ENCODE measurements at places on chromosomes 16 and 17.

DNA sequence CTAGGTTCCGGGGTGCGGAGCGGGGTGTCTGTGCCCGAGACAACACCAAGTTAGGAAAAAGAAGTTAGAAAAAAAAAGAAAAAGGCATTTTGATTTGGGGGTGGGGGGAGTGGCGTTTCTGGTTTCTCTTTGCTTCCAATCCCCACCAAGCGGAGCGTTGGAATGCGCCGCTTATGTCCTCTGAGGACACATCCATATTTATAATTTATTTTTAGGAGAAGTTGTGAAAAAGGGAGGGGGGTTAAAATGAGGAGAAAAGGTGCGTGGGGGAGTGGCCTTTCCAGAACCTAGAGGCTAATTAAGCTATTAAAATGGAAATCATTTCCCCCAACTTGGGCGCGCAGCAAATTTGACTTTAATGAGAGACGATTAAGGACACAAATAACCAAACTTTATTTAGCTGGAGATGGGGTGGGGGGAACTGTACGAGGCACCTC, 232.1 kb downstream of the MRTFB start:
- DNase-seq, result no peak

GRCh38 chr17:78272914-78273258, 41.5 kb downstream of the TMEM235 start:
- no peak for DNase-seq

GRCh38 chr17:55332296-55333041, 67.7 kb downstream of the HLF start:
- DNase-seq, result no peak

DNA sequence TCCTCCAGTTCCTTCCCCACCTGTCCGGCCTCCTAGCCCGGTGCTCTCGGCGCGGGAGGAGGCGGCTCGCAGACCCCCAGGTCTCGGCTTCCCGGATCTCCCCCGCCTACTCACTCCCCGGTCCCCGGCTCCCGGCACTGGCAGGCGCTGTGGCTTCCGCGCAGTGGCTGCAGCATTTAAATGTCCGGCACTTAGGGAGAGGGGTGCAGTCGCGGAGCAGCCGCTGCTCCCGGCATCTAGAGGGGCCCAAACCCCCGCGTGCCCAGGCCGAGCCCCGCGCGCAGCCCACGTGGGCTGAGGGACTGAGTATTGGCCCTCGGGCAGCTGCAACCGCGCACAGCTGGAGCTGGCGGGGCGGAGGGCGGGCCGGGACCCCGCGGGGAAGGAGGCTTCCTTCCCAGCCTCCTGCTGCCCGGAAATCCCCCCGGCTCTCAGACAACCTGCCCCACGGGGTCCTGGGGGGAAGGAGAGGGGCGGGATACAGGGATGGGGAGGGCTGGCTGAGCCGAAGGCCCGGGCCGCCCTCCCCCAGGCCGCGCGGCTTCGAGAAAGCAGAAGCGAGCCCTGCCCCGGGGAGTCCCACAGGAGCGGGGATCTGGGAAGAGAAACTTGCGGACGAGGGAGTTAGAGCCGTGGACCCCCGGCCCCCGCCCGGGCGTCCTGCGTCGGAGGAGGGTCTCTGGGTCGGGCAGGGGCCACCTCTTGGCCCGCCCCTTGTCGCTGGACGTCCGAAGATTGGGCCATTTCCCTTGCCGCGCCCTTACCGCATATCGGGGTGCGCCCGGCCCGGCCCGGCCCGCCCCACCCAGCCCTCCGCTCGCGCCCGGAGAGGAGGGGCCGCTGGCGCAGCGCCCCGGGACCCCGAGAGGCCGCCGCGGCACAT, at the start of gene MMP25:
Gene MMP25 (plus strand): TSS at position 804 of the 883 bp plus-strand sequence. CDS start 357 bp downstream, outside the sequence.
- DNase-seq, result no peak

DNA sequence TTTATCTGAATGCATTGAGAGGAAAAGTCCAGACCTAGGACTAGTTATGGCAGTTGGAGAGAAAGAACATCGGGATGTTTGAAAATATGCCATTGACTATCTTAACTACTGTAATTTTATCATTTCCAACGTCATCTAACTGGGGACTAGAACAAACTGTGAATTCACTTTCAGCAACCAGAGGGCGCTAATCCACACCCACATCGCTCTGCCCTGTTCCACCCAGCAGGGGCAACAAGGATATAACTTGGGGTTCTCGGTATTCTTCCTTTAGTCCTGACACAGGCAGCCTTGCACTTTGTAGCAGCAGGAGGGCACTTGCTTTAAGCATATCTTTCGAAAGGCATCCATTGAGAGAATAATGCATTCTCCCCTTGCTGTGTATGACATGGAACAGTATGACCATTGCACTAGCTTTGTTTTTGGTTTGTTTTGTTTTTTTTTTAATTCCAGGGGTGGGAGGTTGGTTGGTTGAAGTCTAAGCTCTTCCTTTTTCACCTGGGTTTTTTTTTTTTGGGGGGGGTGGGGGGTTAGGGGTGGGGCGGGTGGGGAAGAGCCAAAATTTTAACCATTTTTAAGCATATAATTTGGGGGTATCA, 31.5 kb downstream of the SIAH1 start:
- DNase-seq, result peak; percentile 58

- no peak for DNase-seq
Observed at GRCh38 chr17:3796822-3797170, 4.2 kb downstream of the ITGAE start.
